NCI-H460 (cell line): ENCODE measurements at places on chromosomes 4 and X. TPM values are rescaled to one million over a fixed set of nuclear protein-coding genes. Genes with fewer than 3 reads are reported as not detected.

DNA sequence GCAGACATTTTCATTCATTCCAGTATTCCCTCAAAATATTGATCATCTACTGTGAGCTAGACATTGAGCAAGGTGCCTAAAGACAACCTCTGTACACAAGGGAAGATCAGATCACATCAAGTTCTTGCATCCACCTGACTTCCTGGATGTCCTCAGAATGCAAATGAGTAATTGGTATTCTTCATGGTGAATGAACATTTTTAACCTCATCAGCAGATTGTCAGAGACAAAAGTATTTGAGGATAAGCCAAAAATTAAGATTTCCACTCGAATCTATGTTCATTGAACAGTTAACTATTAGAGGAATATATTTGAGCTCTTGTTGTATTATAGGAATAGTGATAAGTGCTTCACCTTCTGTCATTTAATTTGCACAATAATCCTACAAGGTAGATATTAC is 1.3 kb downstream of the SMARCAD1 start:
- no peak for DNase-seq

DNA sequence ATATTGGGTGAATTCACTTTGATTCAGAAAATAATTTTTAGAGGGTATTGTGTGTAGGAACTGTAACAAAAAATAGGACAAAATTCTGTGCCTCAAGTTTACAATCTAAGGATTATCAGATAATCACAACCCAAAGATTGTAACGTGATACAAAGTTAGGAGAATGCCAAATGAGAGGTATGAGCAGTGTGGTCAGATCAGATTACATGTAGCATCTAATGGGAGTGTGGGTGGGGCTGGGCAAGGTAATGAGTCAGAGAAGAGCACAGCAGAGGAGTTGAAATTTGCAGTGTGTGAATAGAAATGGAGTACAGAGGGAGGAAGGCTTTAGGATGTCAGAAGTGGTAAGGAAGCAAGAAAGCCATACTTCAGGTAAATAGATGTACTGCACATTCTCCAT is 103.4 kb upstream of the TEX13A start:
- no peak for DNase-seq

DNA sequence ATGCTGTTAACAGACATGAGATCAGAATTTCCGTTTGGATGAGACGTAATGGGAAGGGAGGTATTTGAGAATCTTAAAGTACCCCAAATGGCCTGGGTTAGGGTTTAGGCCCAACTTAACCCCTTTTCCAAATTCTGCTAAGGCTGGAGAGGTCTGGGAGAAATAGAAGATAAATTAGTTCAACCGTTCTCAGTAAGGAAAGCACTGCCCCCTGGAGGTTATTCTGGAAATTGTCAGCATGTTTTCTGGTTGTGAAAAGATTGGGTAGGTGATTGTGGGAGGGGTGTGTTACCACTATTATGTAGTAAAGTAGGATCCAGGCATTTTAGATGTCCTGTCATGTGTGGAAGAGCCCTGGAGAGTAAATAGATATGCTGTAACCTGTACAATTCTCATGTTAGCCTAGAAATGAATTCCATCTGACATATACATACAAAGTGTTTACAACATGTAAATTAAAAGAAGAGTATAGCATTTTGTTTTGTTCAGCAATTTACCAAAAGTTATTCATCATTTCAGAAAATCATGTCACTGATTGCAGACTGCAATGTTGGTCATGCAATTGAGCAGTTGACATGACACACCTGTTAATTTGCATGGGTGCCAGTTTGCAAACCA is 26.8 kb upstream of the GRXCR1 start:
- DNase-seq, result peak; percentile 50

Gene IGFBP7
- total RNA-seq, result 4.3 and 6.5 TPM in 2 replicates

Gene ZNF595
- total RNA-seq, result 13.1 and 14.0 TPM in 2 replicates

Gene POU3F4
- not detected in 2 replicates for total RNA-seq

Gene MAGIX
- 0.89 and 2.4 TPM in 2 replicates for total RNA-seq

Gene KLB
- not detected in 2 replicates for total RNA-seq
